ENCODE measurements at places on chromosomes 13 and 19.
A peak's percentile ranks its signal among the peaks of the same experiment; 100 is the strongest.

- peak; percentile 52 for DNase-seq
These were observed 65.6 kb downstream of the MCF2L start for GRCh38 chr13:113034451-113035212.

- DNase-seq, result no peak
These were observed 299.5 kb downstream of the ZNF536 start for GRCh38 chr19:30671622-30672051.

DNA sequence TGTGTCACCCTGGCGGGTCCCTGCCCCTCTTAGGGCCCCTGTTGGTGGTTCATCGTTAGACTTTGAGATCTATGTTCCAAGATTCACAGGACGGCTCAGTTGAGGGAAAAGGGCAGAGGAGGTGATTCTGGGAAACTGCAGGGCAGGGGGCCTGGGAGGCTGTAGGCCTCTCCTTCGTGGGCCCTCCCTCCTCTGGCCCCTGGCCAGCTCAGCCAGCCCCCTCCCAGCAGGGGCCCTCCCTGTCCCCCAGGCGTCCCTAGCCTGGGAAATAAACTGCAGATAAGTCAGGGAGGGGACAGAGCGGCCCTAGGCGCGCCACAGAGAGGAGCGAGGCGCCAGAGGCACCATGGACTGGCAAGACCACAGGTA is 6.5 kb downstream of the HIF3A start:
- no peak for DNase-seq

DNA sequence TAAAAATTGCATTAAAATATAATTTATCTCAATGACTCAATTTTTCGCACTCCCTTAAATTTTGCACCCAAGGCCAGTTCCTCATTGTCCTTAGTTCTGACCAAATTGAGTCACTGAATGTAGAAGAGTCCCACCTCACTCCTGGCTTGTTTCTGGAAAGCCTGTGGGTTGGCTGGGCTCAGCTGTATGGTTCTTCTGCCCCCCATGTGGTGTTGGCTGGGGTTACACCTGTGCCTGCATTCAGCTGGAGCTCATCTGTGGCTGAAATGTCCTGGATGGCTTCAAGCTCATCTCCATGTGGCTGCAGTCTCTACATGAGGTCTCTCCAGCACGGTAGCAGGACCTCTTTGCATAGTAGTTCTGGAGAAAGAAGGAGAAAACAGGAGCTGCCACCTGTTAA is 7.2 kb upstream of the IRGC start:
- no peak for DNase-seq

DNA sequence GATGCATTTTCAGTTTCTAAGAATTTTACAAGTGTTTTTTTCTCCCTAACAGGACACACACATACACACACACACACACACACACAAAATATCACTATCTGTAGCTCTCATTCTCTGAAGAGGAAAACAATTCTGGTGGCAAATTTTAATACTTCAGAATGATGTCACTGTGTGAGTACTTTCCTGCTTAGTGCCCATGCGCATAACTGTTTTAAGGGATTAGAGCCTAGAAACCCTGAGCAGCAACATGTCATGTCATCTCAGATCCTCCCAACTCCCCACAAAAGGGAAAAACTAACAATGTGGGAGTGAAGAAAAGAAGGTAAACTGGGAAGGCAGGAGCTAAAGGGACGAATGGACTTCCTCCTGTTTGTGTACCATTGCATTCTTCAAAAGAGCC is 401.2 kb downstream of the SPRY2 start:
- DNase-seq, result no peak

DNA sequence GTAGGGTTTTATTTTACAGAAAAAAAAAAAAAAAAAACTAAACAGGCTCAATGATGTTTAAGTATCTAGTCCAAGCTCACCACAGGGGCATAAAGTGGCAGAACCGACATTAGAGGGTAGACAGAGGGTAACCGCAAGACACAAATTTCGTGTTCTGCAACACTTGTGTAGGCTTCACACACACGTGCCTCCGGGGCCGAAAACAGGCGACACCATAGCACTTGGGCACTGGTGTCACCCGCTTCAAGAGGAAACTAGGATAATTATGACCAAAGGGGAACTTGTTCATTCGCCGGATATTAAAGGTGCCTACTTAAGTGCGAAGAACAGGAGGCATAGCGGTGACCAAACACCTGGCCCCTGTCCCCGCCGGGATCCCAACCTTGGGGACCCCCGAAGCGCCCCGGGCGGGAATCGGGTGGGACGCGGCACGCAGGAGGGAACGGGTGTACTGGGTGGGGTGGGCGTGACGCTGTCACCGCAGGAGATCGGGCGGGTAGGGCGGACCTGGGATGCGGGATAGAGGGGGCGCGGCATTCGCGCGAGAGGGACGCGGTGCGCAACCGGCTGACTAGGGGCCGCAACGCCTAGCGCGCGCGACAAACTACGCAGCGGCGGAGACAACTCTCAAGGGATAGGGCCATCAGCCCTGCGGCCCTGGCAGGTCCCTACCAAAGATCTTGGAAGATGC is 558 bp downstream of the MZT1 start:
- DNase-seq, result no peak

DNA sequence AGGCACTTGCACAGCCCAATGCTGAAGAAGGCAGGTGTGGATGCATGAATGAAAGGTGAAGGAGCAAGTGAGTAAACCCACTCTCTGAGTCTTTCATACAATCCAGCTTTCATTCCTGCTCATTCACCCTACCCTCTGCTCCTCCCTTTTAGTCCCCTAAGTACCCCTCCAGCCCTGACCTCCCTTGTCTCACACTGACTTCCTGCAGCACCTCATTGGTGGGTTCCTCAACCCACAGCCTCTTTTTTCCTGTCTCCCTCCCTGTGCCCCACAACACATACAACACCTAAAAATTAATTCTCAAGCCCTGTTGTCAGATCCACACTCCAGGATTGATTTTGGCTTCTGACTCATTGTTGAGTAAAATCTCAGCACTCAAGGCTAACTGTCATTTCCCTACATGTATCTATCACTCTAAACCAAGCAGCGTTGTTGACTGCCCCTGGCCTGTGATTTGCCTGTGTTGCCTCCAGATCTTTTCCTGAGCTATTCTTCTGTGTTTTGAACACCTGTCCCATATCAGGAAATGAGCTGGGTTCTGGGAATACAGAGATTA is 177.3 kb upstream of the SERP2 start:
- no peak for DNase-seq

- no peak for DNase-seq
These were observed 23.7 kb downstream of the CEBPA start for GRCh38 chr19:33278403-33279269.

- DNase-seq, result no peak
These were observed 66.3 kb downstream of the TBC1D4 start for GRCh38 chr13:75415694-75416093.

DNA sequence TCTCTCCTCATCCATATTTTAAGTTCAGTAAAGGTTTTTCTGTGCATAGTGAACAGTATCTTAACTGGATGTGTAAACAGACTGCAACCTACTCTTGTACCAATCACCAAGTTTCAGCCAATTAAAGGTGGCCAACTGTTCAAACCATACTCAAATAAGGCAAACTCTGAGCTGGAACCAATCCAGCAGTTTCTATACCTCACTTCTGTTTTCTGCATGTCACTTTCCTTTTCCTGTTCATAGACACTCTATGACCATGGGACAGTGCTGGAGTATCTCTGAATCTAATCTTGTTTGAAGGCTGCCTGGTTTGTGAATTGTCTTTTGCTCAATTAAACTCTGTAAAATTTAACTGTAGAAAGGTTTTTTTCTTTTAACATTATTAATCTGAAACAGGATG is 470.3 kb upstream of the SLITRK6 start:
- DNase-seq, result no peak

Data from hippocampal formation (tissue), 2 donors.